ENCODE measurements at places on chromosomes 6 and 20.
A peak's percentile ranks its signal among the peaks of the same experiment; 100 is the strongest.

GRCh38 chr20:4961746-4962145 is 39.6 kb downstream of the SLC23A2 start:
- DNase-seq: no peak

DNA sequence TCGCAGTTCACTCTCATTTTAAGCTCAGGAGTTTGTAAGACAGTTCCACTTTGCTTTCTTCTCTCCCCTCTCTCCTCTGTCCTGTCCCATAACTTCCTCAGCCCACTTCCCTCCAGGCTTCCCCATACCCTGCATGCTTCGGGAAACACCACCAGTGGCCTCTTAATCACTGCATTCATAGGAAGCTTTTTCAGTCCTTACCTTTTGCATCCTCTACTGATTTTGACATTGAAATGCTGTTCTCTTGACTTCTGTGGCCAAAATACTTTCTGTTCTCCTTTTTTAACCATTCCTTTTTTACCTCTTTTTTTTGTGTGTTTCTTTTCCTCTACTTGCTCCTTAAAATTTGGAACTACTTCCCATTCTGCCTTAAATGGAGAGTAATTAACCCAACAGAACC is 69.7 kb downstream of the HIVEP1 start:
- no peak for DNase-seq

GRCh38 chr6:23637296-23637695 is 488.7 kb upstream of the NRSN1 start:
- no peak for DNase-seq

DNA sequence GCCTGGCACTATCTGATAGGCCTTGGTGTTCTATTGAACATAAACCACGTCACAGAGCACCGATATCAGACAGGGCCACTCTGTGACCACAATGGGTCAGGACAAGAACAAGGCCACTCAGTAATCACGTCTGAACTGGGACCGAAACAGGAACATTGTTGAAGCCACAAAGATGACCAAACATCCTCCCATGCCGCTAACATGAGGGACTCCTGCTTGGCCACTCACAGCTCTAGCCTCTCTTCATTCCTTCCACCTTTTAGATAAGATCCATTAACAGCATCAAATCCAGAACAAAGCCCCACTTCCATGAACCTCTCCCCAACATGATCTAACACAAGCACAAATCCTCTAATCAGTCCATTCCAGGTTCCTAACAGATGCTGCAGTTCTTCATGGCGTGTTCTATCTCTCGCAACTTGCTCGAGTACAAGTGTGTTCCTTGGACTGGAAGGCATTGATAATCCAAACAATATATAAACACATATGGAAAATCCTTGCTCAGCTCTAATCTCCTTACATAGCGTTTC is 7.4 kb downstream of the SIRT5 start:
- DNase-seq: no peak

- no peak for DNase-seq
Observed at GRCh38 chr6:155510879-155511278, 55.2 kb upstream of the NOX3 start.

DNA sequence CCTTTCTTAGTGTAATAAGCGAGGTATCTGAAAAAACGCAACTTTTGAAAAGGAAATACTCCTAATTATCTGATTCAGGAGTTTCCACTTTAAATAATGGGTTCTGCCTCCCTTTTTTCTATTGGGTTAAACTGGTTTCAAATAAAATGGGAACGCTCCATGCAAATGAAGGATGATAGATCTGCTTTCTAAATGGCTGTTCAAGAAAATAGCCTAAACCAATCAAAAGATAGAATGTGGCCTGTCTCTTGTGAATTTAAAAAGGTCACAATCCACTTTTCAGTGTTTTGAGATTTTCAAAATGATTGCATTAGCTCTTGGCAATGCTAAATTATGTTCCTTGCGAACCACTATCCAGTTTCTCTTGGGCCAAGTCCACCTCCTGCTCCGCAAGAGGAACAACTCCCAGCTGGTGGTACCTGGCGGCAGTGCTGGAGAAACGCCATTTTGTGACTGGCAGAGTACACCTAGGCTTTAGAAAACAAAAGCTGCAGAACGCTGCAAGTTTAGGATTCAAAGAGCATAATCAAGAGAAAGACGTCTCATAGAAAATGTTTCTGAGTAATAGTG is 56.7 kb downstream of the TRIM38 start:
- no peak for DNase-seq

DNA sequence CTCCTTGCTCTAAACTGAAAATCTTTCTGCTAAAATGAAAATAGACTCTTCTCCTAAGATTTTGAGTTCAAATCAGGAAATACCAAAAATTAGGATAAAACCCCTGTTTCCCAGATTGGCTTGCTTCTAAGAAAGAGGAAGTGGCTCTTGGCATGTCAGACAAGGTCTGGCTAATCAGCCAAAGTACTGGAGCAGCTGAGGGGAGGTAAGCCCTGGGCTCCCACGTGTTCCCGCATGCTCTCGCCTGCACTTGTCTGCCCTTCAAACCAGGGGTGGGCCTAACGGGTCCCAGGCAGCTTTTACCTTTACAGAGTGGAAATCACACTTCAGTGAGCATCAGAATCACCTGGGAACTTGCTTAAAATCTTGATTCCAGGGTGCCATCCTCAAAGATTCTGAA is 43.2 kb upstream of the GABRR1 start:
- DNase-seq: no peak

- DNase-seq: no peak
Observed at GRCh38 chr6:439641-440167, 48.2 kb downstream of the IRF4 start.

DNA sequence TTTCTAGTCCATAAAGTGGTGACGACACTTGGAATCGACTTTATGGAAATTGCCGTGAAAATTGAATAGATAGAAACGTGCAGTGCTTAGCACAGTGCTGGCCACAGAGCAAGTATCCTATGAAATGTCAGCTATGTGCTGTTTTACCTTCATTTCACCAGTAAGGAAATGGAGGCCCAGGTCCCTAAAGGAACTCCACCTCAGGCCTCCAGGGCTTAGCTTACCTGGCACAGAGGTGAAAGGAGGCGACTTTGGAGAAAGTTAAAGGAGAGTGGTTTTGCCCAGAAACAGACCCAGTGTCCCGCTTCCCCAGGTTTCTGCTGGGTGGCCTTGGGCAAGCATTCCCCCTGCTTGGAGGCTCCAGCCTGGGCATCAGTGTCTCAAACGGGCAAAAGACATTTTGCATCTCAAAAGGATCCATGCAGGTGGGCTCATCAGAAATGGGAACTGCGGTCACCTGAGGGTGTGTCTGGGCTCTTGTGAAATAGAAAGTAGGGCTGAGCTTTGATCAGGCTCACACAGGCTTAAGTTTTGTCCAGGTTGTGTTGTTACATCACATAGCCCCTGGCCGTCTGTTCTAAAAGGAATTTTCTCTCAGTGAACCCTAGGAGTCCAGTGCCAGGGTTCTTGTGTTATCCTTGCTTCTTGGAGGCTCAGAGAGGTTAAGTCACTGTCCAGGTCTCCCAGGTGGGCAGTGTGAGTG is 6.8 kb upstream of the TULP1 start:
- DNase-seq: no peak

GRCh38 chr20:5766085-5766764 is 16.0 kb downstream of the SHLD1 start:
- no peak for DNase-seq

DNA sequence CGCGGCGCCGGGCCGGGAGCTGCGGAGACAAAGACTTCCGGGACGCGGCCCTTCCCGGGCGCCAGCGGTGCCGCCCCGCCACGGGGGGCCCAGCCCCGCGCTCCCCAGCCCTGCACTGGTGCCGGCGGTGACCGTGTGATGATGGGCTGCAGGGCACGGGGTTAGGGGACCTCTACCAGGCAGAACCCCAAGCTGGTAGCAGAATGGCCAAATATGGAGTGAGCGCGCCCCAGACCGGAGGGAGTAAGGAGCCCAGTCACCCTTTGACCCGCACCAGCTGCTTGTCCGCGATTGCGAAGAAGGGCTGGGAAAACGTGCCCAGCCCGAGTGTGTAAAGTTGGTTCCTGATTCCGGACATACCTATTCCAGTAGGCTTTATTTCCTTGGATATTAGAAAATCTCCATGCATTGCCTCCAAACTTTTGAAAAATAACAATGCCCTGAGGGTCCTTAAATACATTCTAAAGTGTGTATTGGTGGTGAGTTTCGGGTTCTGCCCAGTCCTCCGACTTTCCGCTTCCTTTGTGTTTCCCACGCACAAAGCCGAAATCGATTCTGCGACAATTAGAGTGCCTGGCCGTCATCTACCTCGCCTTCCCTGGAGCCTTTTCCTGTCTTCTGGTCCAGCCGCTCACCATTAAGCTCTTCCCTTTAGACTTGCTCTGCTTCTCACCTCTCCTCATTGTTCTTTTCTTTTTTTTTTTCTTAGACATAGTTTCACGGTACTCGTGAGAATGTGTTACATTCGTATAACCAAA is 1.1 kb downstream of the ABRACL start:
- peak; percentile 56 for DNase-seq

GRCh38 chr20:13567663-13568062 is 71.1 kb downstream of the TASP1 start:
- no peak for DNase-seq

DNA sequence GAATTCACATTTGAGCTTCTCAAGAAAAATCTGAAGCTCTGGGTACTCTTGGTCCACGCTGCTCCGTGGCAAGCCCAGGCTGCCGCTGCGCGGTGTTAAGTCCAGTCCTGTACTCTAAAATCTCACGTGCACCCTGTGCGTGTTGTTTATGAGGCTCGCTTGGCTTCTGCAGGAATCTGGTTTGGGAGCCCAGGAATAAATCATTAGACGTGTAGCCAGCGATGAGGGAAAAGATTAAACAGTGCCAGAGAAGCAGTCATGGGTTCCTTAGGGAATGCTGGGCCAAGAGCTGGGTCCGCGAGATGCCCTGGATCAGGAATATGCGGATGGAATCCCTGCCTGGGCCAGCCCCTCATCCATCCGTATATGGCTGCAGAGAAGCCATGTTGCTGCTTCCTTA is 87.3 kb downstream of the KCNB1 start:
- DNase-seq: peak; percentile 77

GRCh38 chr6:149820506-149820905 is 43.7 kb downstream of the LRP11 start:
- DNase-seq: no peak

Measured in uterus (tissue), 4 donors.